Hepatocyte (in vitro differentiated cells): ENCODE measurements at places on chromosomes 1 and 21. TPM values are rescaled to one million over a fixed set of nuclear protein-coding genes. Genes with fewer than 3 reads are reported as not detected.

The PTPN22 gene
- total RNA-seq, result 0.17 TPM in 1 of 2 replicates, not detected in the other

The NBPF10 gene
- 1.0 and 1.2 TPM in 2 replicates for total RNA-seq

The LYPLA2 gene
- 73.2 and 108 TPM in 2 replicates for total RNA-seq

The SDC3 gene
- total RNA-seq, result 28.6 and 33.5 TPM in 2 replicates

The IL10 gene
- not detected in 2 replicates for total RNA-seq

The RNF223 gene
- total RNA-seq, result 0.08 and 0.43 TPM in 2 replicates

The CNN3 gene
- 255 and 256 TPM in 2 replicates for total RNA-seq

The NBPF15 gene
- total RNA-seq, result 29.6 and 30.1 TPM in 2 replicates

The C4BPA gene
- total RNA-seq, result 17.2 and 23.5 TPM in 2 replicates

The PHTF1 gene
- total RNA-seq, result 19.6 and 27.6 TPM in 2 replicates

The OR10X1 gene
- total RNA-seq, result not detected in 2 replicates

The CD53 gene
- total RNA-seq, result 1.4 and 2.6 TPM in 2 replicates

The ILDR2 gene
- 2.4 and 3.4 TPM in 2 replicates for total RNA-seq

The SPRR1A gene
- total RNA-seq, result not detected in 2 replicates

DNA sequence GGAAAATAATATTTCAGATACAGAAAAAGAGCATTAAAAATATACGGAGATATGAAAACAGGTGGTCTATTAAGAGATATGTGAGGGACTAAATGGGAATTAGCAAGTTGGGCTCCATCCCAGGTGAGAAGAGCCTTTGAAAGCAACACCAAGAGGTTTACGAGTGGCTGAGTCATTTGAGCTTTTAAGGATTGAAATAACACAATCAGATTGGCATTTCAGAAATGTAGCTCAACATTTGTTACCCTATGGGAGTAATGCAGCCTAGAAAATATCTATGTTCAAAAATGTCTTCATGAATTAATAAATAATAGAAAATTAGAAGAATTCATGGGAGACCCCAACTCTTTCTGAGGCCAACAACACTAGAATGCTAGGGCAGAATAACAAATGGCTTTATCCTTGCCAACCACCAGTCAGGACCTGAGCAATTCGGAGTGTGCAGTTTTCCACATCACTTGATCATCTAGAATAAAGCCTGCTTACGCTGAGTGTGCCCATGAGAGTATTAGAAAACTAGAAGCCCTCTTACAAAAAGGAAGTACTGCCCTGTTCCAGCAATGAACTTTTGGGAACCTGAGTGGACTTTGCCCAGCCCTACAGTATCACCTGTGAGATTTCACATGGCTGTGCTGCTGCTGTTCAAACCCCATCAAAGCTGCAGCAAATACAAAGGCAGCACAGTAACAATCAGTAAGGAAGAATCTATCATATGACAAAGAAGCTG is 538.0 kb upstream of the CAMK1G start:
- DNase-seq, result no peak

GRCh38 chr21:32525282-32525681 is 60.0 kb downstream of the TCP10L start:
- no peak for DNase-seq

- no peak for DNase-seq
Observed at GRCh38 chr1:61452176-61453035, 272.5 kb downstream of the TM2D1 start.

GRCh38 chr1:27519331-27520258 is 29.6 kb upstream of the WASF2 start:
- no peak for DNase-seq

DNA sequence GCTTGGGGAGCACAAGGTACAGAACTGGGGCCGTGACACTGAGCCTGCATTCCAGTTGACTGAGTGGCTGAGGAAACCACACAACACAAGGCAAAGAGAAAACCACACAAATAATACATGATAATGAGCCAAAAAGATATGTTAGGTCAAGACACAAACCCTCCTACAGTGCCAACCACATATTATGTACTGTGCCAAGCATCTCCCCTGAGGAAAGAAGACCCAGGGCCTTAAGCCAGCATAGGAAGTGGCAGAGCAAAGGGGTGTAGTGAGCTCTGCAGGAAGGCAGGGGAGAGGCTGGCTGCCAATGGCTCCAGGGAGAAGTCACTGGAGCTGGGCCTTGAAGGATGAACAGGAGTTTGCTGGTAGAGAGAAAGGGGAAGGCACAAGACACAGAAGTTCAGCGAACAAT is 28.2 kb downstream of the CTNNBIP1 start:
- DNase-seq, result no peak

- DNase-seq, result peak; percentile 18
Observed at GRCh38 chr1:98991127-98992012, 13.3 kb downstream of the PLPPR5 start.

GRCh38 chr1:33818071-33818470 is 45.8 kb upstream of the HMGB4 start:
- no peak for DNase-seq

- DNase-seq, result no peak
Observed at GRCh38 chr1:54173681-54174080, 20.9 kb upstream of the CDCP2 start.

DNA sequence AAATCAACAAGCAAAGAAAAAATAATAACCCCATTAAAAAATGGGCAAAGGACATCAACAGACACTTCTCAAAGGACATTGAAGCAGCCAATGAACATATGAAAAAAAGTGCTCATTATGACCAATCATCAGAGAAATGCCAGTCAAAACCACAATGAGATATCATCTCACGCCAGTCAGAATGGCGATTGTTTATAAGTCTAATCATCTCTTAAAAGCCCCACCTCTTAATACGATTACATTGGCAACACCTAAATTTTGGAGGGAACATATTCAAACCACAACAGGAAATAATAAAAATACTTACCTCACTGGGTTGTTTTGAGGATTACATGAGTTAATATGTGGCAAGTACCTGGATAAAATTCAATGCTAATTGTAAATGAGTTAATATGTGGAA is 57.1 kb upstream of the PLPPR4 start:
- no peak for DNase-seq

- no peak for DNase-seq
Observed at GRCh38 chr1:220754212-220754917, 6.2 kb downstream of the MTARC2 start.

DNA sequence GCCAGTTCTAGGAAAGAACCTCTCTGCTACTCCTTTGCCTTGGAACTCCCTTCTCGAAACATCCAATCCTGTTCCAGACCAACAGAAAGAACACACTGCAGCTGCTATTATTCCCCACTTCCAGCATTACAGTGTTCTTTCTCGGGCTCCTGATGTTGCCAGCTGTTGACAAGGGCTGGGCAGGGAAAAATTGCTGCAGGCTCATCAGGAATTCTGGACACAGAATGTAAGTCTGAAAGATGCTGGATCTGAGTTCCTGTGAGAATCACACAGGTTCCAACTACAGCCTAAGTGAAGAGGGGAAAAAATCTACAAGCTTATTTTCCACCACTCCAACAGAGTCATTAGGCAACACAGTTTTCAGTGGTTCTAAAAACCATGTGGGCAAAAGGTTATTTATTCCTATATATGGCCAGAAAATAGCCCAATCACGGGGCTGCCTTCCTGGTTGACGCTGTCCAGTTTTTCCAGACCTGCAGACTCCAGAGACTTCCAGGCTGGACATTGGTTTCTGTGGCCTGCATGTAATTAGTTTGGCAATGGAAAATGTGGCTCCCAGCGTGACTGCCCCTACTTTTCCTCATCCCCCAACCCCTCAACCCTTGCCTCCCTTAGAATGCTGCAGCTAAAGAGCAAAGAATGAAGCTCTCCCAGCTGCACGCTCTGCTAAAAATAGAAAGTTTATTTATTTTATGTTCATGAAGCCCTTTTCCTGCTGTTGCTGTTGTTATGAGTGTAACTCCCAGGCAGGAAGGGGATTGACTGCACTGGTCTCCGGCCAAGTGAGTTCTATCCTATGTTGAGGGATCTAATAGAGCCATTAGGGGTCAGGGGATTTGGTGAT is 8.3 kb upstream of the KIAA0040 start:
- peak; percentile 23 for DNase-seq

GRCh38 chr1:116554924-116555323 is 15.9 kb downstream of the CD58 start:
- DNase-seq, result no peak

DNA sequence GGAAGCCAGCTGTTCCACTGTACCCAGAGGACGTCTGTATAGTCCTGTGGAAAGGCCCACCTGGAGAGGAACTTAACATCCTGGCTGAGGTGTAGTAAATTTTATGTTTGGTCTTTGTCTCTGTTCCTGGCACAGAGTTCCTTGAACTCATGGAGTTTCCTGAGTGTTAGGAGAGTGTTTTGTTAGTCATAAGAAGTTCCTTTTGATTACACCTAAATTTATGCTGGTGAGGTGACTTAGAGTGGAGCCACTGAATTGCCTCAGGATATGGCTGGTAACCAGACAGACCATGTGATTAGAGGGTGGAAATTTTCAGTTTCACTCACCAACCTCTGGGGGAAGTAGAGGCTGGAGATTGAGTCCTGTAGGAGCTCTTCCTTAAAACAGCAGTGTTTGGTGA is 57.9 kb downstream of the RASAL2 start:
- no peak for DNase-seq

- peak; percentile 58 for DNase-seq
Observed at GRCh38 chr1:9338397-9339246, 45.9 kb downstream of the SPSB1 start.

GRCh38 chr1:5861871-5862825 is 130.1 kb downstream of the NPHP4 start:
- no peak for DNase-seq

- DNase-seq, result peak; percentile 82
Observed at GRCh38 chr1:18922319-18922726, 20.0 kb upstream of the ALDH4A1 start.

DNA sequence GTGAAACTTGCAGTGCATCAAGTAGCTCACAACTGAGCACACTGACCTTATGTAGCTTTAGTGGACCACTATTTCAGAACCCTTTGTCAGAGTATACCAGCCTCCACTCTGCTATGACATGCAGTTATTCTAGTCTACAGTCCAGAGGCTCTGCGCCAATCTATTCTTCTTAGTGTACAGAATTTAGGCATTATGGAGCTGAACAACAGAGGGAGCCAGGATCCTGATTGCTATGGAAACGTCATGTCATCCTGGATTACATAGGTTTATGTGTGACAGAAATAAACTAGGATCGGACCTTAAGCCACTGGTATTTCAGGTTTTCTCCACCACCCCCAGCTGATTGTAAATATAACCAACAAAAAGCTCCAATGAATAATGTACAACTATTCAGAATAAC is 48.1 kb upstream of the EEIG2 start:
- no peak for DNase-seq

GRCh38 chr1:219367496-219367895 is 193.8 kb downstream of the LYPLAL1 start:
- no peak for DNase-seq

- DNase-seq, result no peak
Observed at GRCh38 chr1:42730988-42731387, 9.0 kb downstream of the CLDN19 start.
